ENCODE measurements at places on chromosomes 16 and 17.

GRCh38 chr16:58262592-58262991, 32.2 kb downstream of the PRSS54 start:
- DNase-seq: no peak

- DNase-seq: no peak
Measured at GRCh38 chr17:2792366-2793169, 3.7 kb upstream of the RAP1GAP2 start.

GRCh38 chr16:16120044-16120381, 103.3 kb downstream of the ABCC6 start:
- no peak for DNase-seq

DNA sequence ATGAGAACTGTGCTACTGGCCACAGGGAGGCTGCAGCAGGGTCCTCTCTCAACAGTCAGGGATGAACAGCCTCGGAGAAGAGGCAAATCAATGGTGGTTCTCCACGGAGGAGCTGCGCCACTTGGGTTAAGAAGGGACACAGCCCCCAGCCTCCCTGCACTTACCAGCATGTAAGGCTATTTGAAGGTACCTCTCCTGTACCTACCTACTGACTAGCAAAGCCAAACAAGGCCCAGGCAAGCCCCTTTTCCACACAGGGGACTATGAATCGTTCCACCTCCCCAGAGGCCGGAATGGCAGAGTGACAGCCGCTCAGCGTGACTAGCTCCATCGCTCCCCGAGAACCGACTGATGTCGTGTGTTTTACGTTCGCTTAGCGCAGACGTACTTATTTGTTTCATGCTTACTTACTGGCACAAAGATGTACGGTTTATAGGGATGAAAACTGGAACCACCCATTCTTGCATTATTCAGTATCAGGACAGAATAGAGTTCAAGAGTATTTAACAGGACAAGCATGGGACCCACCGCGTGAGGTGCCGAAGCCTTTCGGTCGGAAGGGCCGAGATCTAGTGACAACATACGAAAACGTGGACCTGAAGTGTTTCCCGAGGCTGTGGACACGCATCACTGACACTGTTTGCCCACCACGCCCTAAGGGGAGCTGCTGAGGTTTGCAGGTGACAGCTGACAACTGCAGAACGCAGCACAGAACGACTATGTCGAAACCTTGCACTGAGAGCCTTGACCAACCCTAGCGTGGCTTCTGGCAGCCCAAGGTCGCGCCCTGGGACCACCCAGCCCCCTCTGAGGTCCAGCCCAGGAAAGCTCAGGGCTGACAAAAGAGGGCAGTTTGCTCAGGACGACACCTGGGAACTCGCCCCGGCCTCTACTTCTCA, 1.0 kb downstream of the TEPSIN start:
- no peak for DNase-seq

DNA sequence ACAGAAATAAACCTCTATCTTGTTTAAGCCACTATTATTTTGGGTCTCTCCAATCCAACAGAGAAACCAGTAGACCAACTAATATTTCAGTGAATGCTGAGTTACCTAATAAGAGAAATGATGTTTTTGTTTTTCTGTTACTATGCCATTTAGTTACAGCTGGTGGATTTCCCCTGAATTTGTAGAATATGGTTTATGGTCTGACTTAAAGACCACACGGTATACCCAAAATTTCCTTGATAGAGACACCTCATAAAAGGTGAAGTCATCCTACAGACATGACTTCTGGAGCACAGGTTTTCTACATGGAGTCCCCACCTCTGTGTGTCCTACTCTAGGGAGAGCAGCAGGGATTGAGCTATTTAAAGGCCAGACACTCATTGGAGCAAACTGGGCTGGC, 13.3 kb downstream of the PIK3R5 start:
- no peak for DNase-seq

DNA sequence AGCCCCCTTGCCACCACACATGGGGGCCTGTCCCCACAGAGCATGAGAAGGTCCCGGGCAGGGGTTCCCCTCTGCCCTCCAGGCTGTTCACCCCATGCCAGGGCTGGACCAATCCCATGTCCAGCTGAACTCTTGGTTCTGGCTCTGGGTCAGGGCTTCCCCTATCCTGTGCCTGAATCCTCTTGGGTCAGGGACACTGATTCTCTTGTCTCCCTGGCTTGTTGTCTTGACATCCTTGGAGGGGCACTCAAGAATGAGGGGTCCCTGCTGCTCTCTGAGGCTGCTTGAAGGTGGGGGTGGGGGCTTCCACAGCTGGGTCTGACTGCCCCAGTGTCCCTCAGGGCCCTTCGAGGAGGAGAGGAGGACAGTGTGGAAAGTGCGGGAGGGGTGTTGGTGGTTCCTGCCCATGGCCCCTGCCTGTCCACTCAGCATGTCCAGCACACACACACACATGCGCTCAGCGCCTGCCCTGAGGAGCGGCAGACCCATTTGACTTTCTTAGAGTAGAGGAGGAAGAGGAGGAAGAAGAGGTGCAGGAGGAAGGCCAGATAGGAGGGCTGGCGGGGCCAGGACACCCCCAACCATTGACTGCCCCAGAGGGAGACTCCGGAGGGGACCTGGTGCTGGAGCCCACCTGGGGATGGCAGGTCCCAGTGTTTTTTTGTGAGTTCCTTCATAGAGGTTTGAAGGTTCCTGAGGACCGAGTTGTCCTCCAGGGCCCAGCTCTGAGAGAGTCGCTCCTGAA, 47.0 kb downstream of the TNFRSF13B start:
- DNase-seq: no peak

DNA sequence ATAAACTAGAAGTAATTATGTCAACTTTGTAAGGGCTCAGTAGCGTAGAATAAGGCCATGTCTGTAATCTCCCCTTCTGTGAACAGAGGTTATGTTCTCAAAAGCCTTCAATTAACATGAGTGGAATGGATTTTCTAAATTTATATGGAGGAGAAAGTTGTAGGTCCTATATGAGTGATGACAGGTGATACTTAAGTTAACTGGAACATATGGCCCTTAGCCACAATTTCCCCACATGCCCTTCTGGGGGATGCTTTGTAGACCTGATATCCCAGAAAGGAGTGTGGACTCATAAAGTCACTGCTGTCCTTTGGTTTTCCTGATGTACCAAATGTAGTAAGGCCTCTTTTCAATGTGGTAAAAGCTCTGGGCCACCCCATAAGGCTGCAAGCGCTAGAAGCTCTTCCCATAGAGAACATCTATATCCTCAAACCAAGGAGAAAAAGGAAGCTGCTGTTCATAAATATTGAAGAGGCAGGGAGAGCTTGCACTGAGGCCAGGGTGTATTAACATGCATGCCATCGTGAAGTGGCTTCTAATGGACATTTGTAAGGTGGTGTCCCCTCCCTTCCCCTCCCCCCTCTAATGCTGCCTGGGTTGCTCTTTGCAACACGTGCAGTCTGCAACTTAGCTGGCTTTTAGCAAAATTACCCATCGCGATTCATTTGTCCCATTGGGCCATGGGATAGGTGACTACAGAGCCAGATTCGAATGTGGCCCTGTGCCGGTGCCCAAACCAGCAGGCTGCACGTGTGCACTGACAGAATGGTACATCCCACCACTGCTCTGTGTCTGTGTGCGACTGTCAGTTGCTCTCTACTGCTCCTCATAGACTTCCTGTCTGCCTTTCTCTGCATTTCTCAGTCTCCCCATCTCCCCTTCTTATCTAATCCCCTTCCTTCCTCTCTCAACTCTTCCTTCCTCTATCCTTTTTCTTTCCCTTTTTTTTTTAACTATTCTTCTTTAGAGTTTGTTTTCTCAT, 269.0 kb downstream of the WWOX start:
- no peak for DNase-seq

DNA sequence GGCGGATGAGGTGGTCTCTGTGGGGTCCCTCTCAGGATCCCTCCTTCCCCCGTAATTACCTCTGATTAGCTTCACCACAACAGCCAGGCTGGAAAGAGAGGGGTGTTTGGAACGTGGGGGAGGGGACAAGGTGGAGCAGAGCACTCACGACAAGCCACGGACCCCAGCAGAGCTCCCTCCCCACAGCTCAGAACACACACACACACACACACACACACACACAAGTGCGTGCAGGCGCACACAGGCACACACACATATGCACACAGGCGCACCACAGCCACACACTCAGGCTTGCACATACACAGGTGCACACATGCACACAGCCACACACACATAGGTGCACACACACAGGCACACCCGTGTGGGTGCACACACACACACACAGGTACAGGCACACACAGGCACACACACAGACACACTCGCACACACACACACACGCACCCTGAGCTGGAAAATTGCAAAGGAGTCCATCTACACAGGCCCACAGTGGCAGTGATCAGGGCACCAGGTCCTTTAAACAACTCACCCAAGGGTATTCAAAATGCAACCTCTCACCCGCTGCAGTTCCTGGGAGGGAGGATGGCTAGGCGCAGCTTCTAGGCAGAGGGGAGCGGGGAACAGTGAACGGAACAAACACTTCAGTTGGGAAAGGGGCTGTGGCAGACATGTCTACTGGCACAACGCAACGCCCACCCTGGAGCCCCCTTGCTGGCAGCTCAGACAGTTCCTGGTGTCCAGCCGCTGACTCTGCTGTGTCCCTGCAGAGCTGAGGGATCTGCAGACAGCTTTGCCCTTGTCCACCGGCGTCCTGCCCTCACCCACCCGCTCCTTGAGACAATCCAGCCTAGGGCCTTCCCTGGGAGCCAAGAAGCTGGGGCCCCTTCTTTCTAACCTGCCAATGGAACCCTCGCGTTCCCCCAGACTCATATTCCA, 59.9 kb upstream of the DLX4 start:
- no peak for DNase-seq

GRCh38 chr16:1420111-1420539, 422 bp downstream of the UQCC4 start:
- DNase-seq: no peak

DNA sequence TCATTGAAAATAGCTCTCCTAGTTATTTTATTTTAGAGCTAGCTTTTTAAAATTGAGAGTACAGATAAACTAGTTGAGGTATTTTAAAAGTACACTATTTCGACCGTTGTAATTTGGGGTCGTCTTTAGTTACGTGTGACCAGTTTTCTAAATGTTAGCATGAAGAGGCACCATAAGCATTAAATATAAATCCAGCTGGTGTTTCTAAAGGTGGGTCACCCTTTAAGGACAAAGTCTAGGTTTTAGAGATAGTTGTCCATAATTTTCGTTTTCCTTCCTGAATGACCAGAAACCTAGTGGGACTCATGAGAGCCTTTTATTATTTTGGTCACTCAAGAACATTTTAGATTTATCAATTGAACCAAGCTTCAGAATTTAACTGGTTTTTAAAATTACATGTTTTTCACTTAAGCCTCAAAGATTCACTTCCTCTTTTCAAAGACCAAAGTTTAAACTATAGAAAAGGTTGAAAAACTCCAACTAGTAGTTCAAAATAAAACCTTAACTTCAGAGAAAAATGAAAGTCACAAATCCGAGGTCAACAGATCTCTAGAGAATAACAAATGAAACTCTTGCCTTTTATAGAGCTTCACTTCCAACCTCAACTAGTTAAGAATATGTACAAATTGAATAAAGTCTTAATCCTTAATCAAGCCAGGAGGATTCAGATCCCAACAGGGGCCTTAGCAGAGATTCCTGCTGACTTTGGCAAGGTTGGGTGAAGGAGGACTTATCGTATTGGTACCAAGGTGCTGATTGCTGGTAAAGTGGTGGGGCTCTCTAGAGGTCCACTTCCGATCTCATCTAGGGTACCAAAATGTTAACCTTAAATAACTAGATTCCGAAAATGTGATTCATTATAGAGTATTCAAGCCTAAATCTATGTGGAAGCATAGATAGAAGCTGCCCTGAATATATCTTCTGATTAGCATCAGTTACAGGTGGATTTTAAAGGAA, 32.5 kb downstream of the PHKB start:
- no peak for DNase-seq

GRCh38 chr17:8237175-8237574, 10.7 kb downstream of the CTC1 start:
- DNase-seq: no peak

DNA sequence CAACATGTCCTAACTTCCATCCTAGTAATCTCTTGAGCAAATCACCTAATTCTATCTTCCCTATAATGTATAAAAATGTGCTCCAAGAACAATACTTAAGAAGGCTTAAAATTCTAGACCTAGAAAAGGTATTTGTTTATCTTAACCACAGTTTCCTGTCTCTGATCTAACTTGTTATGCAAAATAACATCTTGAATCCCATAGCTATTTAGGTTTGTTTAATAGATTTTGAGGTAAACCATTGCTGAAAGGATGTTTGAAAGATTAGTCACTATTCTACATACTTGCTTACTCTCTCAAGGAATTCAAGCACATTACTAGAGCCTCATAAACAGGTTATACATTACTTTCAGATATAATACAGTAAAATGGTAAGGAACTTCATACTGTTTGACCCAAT, 13.0 kb downstream of the CA10 start:
- no peak for DNase-seq

GRCh38 chr17:36185416-36185815, 9.0 kb upstream of the TBC1D3B start:
- no peak for DNase-seq

- no peak for DNase-seq
Measured at GRCh38 chr17:63150994-63151464, 185.0 kb downstream of the TANC2 start.

Measured in cortex of kidney (tissue), 1 donor.